GM12878 (cell line): ENCODE measurements at places on chromosomes 1 and 21.
A peak's percentile ranks its signal among the peaks of the same experiment; 100 is the strongest.

DNA sequence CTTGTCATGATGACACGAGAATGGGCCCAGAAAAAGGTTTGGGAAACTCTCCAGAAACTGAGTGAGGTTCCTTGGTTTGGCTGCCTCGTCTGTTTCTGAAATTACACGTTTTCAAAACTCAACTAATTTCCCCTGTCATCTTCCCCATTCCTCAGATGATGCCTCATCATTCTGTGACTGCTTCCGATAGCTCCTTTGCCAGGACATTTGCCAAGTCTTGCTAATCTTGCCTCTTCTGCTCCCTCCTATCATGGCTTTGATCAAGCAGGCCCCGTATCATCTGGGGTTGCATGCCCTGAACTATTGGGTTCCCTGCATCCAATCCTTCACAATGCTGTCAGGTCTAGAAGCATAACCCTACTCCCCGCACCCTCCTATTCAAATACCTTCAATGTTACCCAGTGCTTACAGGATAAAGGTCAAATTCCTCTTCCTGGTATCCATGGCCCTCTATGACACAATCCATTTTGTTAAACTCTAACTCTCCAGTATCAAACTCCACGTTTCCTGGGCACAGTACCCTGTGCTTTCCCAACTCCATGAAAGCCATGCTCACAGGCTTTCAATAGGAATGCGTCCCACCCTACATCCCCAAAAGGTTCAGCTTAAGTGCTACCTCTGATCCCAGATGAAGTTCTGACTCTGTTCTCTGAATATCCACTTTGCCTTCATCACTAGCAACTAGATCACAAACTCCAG, 22.2 kb upstream of the TMEM200B start:
- no peak for DNase-seq

DNA sequence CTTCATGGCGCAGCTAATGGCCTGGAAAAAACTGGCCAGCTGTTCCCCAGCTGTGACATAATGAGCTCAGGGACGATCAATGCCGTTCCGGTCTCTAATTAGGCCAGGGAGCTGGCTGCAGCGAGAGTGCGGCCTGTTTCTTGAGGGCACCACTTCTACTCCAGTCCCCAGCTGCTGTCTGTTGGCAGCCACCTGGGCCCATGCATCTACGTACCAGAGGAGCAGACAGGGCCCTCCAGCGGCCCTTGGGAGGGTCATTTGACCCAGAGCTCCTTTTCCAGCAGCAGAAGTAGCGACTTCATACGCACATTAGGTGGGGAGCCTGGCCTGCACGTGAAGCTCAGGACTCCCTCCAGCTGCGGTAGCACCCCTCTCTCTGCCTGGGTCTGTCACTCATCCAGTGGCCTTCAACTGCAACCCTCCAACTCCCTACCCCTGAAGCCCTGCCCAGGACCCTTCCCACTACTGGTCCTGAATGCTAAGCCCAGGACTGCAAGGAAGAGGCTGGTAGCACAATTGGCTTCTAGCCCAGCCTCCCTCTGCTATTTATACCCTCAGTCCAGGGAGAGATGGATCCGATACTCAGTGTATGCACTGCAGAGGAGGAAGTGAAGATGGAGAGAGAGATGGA, 9.1 kb upstream of the GPR61 start:
- no peak for DNase-seq

- peak; percentile 7 for DNase-seq
Measured at GRCh38 chr1:79741720-79742421, 735.3 kb upstream of the ADGRL4 start.

- DNase-seq, result no peak
Measured at GRCh38 chr1:7590426-7590790, 180.7 kb upstream of the VAMP3 start.

DNA sequence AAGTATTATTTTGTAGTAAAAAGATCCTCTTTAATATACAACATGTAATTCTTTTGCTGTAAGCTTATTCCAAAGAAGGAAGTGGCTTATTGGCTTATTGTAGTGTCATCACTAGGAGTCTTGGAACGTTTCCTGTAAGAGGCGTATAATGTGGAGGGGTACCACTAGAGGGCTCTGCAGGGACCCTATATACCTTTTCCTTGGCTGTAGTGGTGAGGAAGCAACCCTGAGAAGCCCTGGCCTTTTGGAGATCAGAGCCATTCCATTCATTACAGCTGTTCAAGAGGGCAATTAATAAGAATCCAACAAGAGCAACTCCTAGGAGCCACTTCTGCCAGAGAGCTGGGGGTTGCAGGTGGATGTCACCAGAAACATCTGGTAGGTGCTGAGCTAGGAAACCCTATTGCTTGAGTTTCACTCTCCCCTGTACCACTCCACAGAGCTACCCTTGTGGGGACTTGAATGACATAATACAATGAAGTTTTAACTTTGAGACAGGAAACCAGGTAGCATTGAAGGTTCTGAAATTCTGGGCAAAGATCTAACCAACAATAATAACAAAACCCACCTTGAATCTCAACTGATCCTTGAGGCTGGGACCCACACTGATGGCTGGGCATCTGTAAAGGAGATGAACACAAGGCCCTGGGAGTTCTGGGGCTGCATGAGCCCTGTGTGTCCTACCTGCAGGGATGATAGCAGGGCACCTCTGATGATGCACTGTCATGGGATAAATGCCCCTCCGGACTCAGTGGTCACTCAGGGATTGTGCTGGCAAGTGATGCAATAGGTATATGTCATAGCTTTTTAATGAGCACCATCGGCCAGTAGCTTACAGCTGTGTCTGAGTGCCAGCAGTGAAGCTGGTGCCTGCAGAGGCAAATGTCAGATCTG, 160.2 kb upstream of the COA6 start:
- DNase-seq, result peak; percentile 28

GRCh38 chr1:24454673-24455072, 39.1 kb downstream of the NIPAL3 start:
- no peak for DNase-seq

DNA sequence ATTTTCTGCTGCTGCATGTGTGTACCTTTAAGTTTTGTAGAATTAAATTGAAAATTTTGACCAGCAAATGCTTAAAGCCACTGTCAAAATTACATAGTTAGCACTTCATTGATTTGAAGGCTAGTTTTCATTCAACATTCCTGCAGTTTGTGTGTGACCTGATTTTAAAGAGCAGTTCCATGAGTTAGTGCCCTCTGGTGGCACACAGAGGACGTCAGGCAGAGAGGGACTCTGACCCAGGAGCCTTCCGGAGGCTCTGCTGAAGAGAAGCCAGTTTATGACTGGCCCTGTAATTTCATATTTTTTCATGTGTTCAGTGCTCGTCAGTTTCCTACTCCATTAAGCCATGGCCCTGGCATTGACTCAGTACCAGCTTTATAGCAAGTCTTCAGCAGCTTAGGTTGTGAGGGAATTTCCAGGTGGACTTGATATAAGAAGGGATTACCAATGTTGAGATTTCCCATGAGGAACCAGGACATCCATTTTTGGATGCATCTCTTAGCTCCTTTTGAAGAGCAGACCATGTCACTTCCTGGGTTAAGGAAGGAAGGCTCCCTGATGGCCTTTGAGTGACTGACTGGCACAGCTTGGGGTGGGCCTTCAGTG, 104.7 kb downstream of the CAMTA1 start:
- no peak for DNase-seq

DNA sequence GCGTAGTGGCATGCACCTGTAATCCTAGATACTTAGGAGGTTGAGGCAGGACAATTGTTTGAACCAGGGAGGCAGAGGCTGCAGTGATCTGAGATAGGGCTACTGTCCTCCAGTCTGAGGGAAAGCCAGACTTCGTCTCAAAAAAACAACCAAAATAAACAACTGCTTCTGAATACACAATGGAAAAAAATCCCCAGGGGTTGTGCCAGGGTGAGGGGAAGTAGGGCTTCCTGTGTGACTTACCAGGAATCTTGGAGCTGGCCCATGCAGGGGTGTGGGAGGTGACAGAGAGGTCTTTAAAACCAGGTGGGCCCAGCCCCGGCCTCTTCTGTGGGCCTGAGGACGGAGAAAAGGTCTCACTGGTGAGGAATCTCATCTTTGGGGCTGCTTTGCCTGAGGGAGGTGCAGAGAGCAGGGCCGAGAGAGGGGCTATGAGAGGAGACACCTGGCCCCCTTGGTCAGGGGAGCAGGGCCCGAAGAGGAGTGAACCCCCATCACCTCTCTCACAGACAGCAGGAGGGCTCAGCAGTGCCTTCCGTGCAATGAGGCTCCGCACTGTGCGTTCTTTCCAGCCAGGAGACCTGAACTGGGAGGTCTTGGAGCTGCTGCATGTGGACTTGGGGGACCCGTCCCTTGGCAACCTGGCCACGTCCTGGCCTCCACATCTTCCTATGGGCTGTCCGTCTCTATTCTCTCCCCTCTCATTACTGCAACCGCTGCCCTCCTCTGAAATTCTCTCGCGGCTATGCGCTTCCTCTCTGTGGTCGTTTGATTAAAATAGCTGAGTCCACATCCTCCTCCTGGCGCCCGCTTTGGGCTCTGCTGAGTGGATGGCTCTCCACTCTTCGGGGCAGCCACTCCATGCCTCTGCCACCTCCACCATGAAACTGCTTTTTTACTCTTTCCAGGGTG, 10.7 kb downstream of the PLA2G5 start:
- peak; percentile 57 for DNase-seq

GRCh38 chr1:114156538-114157274, 3.0 kb upstream of the SYT6 start:
- DNase-seq, result no peak

GRCh38 chr1:151175863-151176262, at the start of gene TMOD4:
TSS of gene TMOD4 (minus strand) at chr1:151175981. CDS start at chr1:151174875, 1,106 bp downstream.
- no peak for DNase-seq

DNA sequence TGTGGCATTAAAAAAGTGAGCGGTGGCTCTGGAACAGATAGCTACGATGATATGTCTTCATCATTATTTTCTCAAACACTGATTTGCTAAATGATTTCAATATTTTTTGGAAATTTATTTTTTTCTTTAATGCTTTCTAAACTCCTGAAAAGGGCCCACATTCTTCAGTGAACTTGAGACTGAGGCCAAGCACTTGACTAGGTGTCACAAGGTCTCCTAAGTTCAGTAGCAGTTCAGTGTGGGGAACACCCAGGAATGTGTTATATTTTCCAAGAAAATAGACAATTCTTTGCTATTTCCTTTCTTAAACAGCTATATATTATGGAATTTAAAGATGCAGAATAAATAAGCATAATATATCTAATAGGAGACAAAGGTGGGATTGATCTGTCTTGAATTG, 850.9 kb downstream of the USP25 start:
- no peak for DNase-seq

- DNase-seq, result no peak
Measured at GRCh38 chr1:84339503-84339902, 38.0 kb downstream of the SAMD13 start.

- DNase-seq, result no peak
Measured at GRCh38 chr21:18228060-18228739, 16.4 kb upstream of the CHODL start.

- peak; percentile 5 for DNase-seq
Measured at GRCh38 chr1:68128157-68128556, 77.7 kb upstream of the DIRAS3 start.

GRCh38 chr1:104125266-104125665, 375.6 kb downstream of the AMY1C start:
- DNase-seq, result no peak

- DNase-seq, result no peak
Measured at GRCh38 chr21:39527664-39528381, 76.1 kb downstream of the SH3BGR start.

DNA sequence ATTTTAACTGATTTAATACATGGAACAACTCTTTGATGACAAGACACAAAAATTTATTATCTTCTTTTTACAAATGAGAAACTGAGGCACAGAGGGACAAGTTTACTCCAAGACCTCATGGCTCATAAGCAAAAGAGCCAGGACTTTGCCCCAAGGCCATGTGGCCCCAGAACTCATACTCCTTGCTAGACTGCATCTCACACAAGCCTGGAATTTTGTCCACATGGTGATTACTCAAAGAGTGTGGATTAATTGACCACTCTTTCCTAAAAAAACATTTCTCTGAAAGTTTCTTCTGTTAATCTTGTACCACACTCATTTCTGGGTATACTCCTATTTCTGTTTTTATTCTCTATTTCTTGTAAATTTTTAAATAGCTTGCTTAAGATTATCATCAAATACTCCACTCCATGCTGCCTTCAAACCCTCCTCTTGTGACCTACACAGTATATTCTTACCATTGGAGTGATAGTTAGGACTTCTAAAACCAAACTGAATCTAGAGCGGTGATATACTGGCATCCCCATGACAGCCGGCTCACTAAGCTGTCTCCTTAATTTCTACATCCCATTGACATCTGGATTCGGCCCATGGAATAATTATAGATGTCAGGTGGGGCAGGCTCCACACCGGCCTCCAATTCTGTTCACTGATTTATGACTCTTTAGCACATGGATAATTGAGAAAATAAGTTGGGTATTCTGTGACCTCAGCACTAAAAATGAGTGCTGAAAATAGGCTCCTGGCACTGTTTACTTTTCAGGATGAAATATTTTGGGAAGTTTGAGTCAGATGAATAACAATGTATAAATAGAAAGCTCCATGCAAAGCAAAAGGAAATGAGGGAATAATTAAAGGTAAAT, 16.1 kb downstream of the RGS4 start:
- DNase-seq, result no peak

GRCh38 chr1:156115514-156116374, 1.2 kb downstream of the LMNA start:
- DNase-seq, result no peak

DNA sequence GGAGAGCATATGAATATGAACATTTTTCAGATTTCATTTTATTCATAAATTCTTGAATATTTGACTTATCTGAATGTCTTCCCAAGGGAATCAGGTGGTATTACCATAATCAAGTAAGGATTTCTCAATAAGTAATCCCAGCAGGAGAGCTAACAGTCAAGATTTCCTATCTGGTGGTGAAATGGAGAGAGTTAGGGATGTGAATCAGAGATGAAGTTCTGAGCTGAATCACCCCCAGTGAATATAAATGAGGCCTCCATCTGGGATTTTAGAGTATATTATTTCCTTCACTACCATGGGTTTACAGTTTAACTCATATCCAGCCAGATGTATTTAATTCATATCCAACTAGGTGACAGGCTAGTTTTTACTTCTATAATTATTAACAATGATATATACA, 61.5 kb upstream of the RGS2 start:
- no peak for DNase-seq

DNA sequence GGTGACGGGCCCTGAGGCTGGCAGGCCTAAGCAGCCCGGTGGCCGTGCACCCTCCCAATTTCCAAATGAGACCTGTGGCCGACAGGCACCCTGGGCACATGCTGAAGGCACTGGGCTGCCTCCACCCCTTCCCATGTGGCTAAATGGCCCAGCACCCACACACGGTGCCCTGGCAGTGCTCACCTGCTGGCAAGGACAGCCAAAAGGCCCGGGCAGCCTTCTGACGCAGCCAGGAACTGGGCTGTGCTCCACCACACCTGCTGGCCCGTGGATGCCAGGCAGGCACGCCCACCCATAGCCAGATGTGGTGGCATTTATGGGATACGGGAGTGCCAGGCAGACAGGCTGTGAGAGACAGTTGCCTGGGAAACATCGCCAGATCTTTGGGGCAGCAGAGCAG, 4.0 kb upstream of the FAAP20 start:
- no peak for DNase-seq

- no peak for DNase-seq
Measured at GRCh38 chr1:101055623-101056022, 30.0 kb upstream of the DPH5 start.
